Muscle of back (tissue), 13 donors: ENCODE measurements at places on chromosomes 2 and 18.
A peak's percentile ranks its signal among the peaks of the same experiment; 100 is the strongest.

GRCh38 chr2:221505605-221506004, 66.5 kb downstream of the EPHA4 start:
- DNase-seq: no peak

DNA sequence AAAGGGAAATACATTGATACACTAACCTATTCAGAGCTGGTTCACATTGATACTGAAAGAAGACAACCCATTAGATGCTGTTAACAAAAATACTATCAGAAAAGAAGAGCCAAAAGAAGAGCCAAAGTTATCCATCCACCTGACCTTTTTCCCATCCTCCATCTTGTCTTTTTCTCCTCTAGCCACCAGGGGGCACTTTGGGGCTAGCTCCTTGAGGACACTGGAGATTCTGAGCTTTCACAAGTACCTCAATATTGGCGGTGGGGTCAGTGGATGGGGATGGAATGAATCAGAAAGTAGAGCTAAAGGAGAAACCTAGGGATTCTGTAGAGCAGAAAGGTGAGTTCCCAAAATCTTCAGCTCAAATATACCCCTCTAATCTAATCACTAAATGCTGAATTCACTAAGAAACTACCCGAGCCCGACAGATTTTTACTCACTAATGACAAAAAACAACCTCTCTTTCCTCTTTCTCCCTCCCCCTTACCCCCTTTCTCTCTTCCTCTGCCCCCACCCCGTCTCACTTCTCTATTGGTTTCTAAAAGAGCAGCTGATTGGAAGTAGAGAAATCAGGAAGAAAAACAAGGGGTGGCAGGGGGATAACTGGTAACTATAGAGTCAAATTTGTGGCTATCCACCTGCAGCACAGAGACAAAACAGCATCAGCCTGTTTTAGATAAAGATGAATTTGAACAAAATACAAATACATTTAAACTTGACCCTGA, 203.3 kb downstream of the TCF4 start:
- DNase-seq: no peak

DNA sequence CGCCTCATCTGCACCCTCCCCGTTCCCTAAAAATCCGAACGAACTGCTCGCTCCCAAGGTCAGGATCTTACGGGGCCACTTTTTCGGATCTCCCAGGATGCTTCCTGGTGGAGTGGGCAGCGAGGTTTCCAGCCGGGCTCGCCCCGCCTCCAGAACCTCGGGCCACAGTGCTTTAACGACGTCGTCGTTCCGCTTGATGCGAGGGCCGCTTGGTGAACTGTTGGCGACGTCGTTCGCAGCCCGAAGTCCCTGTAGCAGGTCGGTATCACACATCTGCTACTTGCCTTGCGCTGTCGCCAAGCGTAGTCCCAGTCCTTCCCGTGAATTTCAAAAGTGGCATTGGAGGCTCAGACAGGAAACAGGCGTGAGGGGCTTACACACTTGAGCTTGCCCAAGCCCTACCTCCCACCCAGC, 15.3 kb downstream of the EVX2 start:
- DNase-seq: no peak

DNA sequence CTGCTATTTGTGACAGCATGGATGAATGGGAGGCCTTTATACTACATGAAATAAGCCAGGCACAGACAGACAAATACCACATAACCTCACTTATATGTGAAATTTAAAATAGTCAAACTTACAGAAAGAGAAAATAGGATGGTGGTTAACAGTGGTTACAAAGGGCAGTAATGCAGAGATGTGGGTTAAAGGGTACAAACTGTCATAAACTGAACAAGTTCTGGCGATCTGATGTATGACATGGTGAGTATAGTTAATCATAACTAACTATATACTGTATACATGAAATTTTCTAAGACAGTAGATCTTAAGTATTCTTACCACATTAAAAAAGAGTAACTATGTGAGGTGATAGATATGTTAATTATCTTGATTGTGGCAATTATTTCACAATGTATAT, 558.1 kb upstream of the ZNF804A start:
- DNase-seq: no peak

DNA sequence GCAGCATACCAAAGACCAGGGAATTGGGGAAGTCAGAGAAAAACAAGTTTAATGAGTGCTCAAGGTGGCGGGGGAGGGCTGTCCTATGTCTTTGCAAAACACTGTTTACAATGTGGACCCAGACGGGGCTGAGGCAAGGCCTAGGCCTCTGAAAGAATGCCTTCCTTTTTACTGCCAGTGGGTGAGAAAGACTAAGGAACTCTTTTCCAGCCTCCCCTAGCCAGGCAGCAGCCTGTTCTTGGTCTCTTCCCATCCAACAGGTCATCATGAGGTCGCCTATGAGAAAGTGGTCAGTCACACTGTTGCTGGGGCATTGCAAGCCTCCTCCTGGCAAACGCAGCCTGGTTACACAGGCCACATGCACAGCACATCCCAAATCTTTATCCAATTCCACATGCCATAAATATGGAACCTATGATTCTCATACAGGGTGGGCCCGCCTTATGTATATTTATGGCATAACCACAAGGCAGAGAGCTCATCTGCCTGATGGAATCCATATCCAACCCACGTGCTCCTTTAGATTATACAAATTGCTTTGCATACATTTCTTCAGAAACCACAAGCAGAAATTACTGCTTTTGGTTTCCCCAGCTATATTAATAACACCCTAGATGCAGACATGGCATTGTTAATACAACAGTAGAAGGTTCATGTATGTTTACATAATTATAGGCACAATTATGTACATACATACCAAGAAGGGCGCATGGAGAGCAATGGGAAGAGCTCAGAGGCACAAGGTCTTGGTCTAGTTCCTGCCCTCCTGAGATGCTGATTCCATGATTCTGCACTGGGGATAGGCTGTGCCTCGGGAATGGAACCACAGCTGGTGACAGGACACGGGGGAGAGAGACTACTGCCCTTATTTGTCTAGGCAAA, 48.6 kb downstream of the NRP2 start:
- DNase-seq: no peak

- DNase-seq: peak; percentile 20
These were observed 1.8 kb downstream of the ZFP36L2 start for GRCh38 chr2:43224571-43225092.

DNA sequence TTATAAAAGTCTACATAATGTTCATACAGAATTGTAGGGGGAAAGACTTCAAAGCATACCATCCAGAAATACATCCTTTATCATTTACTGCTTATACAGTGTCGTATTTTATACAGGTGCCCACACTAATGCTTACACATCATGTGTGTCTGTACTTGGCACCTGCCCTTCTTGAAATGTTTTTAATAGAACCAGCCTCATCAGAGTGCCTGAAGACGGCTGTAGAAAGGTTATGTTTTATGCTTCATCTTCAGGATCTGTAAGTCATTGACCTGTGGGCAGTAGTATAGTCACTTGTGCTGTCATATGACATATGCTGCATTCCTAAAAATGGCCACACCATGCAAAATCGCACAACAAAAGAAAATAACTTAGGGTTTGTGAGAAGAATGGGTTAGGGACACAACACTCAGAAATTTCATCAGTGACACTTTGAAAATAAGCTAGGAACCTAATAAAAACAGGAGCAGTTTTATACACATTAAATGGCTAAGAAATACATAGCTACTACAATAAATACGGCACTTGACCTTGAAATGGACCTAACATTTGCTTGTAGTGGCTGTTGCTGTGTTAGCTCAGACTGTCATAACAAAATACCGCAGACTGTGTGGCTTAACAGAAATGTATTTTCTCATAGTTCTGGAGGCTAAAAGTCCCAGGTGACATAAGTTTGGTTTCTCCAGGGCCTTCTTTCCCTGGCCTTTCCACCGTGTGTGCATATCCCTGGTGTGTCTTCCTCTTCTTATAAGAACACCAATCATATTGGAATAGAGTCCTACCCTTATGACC, 112.6 kb downstream of the CERS6 start:
- peak; percentile 51 for DNase-seq

DNA sequence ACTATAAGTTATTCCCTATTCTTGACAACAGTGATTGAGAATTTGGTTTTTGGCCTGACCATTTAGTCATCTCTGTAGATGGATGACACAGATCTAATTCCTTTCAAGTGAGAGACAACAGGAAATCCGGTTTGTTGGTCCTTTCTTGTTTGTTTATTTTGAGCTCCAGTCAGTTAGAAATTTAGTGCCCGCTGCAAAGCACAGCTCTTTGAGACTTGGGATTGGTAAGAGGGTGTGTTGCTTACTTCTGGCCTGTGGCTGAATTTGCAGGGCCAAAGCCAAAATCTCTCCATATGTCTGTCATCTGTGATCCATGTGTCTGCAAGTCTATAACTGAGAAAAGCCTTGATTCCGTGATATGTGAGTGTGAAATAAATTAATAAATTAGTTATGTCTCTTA, 74.3 kb downstream of the BIN1 start:
- DNase-seq: no peak

DNA sequence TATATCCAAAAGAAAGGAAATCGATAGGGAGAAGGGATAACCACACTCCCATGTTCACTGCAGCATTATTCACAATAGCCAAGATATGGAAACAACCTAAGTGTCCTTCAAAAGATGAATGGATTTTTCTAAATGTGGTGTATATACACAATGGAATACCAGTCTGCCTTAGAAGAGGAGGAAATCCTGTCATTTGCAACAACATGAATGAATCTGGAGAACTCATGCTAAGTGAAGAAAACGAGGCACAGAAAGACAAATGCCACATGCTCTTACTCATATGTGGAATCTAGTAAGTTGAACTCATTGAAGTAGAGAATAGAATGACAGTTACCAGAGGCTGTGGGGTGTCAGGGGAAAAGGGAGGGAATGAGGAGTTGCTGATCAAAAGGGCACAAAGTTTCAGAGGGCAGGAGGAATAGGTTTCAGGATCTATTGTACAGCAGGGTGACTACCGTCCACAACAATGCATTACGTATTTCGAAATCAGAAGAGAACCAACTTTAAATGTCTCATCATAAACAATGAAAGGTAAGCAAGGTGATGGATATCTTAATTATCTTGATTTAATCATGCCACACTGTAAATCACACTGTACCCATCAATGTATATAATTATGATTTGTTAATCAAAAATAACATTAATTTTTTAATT, 46.1 kb downstream of the SIGLEC15 start:
- DNase-seq: no peak

DNA sequence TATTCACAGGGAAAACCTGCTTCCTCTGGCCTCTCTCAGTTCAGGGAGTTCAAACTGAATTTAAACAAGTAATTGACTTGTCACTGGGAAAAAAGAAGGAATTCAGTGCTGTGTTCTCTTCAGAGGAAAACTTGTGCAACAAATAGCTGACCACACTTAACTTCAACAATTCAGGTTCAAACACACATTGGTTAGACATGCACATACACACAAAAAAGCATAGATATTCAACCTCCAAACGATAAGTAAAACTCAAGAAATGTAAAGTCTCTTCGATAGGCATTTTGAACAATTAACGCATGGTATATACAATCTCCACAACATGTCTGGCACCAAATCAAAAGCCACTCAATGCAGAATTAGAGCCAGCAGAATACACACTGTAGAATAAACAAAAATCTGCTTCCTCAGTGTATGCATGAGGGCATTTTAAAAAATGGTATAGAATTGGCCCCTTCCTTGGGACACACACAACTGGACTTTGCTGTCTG, 269.0 kb downstream of the TCF4 start:
- peak; percentile 84 for DNase-seq

DNA sequence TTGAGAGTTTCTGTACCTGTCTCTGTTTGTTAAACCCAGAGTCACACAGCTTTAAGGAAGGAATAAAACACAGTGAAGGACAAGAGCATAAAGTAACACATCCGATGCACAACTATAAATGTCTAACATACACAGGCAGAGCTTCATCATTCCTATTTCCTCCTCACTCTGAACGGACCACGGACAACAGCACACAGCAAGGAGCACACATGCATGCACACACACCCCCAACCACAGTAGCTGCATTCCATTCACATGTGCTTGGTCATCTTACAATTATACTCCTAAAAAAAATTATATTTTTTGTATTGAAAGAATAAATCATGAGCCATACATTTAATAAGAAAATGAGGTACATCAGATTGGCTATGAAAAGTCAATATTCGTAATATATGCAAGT, 58.3 kb downstream of the ID2 start:
- no peak for DNase-seq

GRCh38 chr2:20544153-20544747, 97.4 kb downstream of the RHOB start:
- peak; percentile 53 for DNase-seq

GRCh38 chr2:236214376-236214995, 46.3 kb upstream of the GBX2 start:
- no peak for DNase-seq

GRCh38 chr2:127175751-127176354, 44.2 kb downstream of the CYP27C1 start:
- peak; percentile 85 for DNase-seq

GRCh38 chr2:173854840-173855239, 110.3 kb downstream of the SP3 start:
- no peak for DNase-seq

- DNase-seq: peak; percentile 67
These were observed 89.6 kb downstream of the UPP2 start for GRCh38 chr2:158191076-158191895.

GRCh38 chr2:30366199-30366691, 80.8 kb upstream of the LCLAT1 start:
- DNase-seq: no peak

DNA sequence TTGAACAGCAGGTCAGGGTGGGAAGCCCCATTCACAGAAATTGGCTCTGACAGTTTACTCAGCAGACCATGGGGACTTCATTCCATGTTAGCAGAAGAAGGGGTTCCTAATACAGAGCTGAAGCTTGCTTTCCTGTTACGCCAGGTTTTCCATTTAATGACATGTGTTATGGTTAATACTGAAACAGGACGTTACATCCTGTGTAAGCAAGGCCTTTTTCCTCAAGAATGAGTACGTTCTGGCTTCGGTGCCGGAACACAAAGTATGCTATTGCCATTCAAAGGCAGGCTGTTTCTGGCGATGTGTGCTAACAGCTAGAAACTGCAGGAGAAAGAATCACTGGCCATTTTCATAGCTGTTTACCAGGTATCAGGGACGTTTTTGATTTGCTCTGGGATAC, 190.4 kb downstream of the SNTG2 start:
- DNase-seq: no peak

- no peak for DNase-seq
These were observed 3.4 kb downstream of the LPIN1 start for GRCh38 chr2:11749646-11750349.
